NCI-H187 (cell line): ENCODE measurements at places on chromosomes 3 and 15.

DNA sequence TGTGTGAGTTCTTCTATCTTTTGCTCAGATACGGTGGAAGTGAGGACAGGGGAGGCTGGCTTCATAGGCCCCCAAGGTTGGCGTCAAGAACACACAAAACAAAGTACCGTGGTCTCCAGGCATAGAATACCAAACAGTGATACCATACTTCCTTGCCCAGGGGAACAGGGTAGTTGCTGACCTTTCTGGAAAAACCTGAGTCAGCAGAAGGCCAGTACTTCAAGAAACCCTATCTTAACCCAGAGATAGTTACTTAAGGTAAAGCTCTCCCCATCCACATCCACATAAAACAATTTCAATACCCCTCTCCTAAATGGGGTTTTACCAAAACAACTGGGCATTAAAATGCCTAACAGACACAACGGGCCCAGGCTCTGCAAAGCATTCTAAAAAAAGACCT is 29.6 kb upstream of the RPS17 start:
- no peak for DNase-seq

DNA sequence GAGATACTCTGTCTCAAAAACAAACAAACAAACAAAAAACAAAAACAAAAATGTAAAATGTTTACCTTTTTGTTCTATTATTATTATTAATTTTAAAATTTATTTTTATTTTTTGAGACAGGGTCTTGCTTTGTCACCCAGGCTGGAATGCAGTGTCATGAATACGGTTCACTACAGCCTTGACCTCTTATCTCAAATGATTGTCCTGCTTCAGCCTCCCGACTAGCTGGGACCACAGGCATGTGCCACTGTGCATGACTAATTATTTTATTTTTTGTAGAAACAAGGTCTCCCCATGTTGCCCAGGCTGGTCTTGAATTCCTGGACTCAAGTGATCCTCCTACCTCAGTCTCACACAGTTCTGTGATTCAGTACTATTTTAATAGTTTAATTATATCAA is 5.7 kb upstream of the SLC25A26 start:
- DNase-seq: no peak

DNA sequence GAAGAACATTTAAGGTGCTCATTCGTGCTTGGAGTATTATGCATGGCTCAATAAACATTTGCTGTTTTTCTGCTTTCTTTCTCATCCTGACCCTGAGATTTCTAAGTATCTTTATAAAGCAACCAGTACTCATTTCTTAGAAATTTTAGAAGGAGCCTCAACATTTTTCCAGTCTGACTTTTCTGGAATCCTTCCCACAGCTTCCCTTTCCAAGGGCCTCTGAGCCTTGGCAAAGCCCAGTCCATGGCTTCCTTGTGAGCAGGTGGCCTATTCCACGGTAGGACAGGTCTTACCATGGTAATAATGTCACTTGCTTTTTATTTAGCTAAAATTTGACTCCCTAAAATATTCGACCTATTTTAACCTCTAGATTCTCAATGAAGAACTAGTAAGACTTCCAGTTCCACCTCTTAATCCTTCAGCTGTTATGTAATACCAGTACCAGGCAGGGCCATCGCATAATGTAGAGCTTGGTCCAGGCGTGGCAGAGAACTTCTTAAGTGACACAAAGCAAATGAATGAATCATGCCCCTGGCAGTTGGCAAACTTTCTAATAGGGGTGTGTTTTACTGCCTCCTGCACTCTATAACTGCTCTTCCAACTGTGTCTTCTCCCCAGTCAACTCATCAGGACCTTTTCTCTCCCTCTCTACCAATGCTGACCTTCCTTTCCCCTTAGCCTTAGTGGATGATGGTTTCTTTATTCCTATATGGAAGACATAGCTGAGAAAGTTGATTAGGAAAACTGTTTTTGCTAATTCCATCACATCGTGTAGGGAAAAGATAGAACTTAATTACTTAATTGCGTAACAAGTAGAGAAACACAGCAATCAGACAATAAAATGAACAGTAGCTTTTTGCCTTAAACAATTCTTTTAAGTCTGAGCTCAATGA is 894 bp upstream of the TM4SF4 start:
- no peak for DNase-seq

GRCh38 chr3:183572935-183573334 is 17.4 kb upstream of the KLHL6 start:
- no peak for DNase-seq

- no peak for DNase-seq
Measured at GRCh38 chr3:188712248-188712924, 459.4 kb upstream of the TPRG1 start.

DNA sequence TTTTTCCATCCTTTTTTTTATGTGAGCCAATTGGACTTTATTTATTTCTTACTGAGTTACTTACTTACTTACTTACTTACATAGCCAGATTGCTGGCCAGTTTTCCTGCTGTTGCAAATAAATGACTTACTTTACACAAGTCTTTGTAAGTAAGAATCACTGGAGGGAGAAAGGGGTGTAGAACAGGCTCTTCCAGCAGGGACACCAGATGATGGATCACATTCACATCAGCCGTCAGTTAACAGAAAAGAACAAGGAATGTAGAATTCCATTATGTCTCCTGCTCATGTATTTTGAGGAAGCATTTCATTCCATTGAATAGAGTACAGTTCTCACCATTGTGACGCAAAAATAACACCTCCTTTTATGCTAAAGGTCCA is 188.6 kb downstream of the FNDC3B start:
- no peak for DNase-seq

DNA sequence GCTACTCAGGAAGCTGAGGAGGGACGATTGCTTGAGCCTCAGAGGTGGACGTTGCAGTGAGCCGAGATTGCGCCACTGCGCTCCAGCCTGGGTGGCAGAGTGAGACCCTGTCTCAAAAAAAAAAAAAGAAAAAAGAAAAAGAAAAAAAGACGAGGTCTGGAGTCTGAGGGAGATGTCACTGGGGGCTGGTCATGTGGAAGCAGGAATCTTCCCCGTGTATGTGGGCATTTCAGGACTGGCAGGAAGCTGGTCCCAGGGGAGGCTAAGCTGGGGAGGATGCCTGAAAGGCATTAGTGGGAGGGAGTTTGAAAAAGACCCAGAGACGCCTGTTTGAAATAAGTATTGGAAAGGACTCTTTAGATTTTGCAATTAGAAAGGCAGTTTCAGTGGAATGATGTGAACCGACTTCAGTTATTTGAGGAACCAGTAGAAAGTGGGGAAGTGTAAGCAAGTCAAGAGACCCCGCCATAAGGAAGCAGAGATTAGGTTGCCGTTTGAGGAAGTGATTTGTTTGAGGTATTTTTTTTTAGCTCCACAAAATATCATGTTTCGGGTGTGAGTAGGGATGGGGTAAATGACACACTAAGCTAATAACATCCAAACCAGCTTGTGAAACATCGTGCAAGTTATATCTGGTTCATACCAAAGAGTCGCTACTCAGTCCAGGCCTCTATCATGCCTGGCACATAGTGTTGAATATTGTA is 55.5 kb downstream of the ST6GAL1 start:
- DNase-seq: no peak
